A549 treated with CORT108297 at 1 μM for 4 hours (cell line): ENCODE measurements at places on chromosomes 5 and 9. TPM values are rescaled to one million over a fixed set of nuclear protein-coding genes. Genes with fewer than 3 reads are reported as not detected.

The GLT6D1 gene
- total RNA-seq = not detected in 5 replicates

The SPACA9 gene
- total RNA-seq = 4.8 to 5.2 TPM (median 5.1 TPM) in 5 replicates

The SPINK13 gene
- total RNA-seq = 0.10 TPM in 1 of 5 replicates, not detected in the others

The LAMC3 gene
- total RNA-seq = 1.4 to 2.7 TPM (median 2.1 TPM) in 5 replicates

The THOC3 gene
- total RNA-seq = 52.0 to 60.5 TPM (median 56.8 TPM) in 5 replicates

The NR5A1 gene
- total RNA-seq = 0.03 to 0.06 TPM (median 0.03 TPM) in 4 of 5 replicates, not detected in the other

The PURA gene
- 4.9 to 6.3 TPM (median 5.7 TPM) in 5 replicates for total RNA-seq

The PIK3R1 gene
- 4.6 to 6.1 TPM (median 5.9 TPM) in 5 replicates for total RNA-seq

The CEP72 gene
- total RNA-seq = 7.6 to 10.9 TPM (median 10.3 TPM) in 5 replicates

The RNF183 gene
- 0.15 TPM in 1 of 5 replicates, not detected in the others for total RNA-seq

The PCDHGA8 gene
- total RNA-seq = 0.02 to 0.08 TPM (median 0.03 TPM) in 5 replicates

The LCN9 gene
- not detected in 5 replicates for total RNA-seq

The ECM2 gene
- 0.13 to 0.30 TPM (median 0.19 TPM) in 5 replicates for total RNA-seq

The CER1 gene
- total RNA-seq = not detected in 5 replicates

The SNCB gene
- 0.65 to 1.6 TPM (median 1.1 TPM) in 5 replicates for total RNA-seq

The CATSPER3 gene
- 0.23 to 0.48 TPM (median 0.41 TPM) in 5 replicates for total RNA-seq

The TXNDC8 gene
- not detected in 5 replicates for total RNA-seq

The ARID3C gene
- total RNA-seq = 0.15 to 0.25 TPM (median 0.24 TPM) in 4 of 5 replicates, not detected in the other

The TAF11L12 gene
- total RNA-seq = 0.11 TPM in 2 of 5 replicates, not detected in the others

The OR1Q1 gene
- 0.15 TPM in 1 of 5 replicates, not detected in the others for total RNA-seq

The NEURL1B gene
- 2.5 to 3.9 TPM (median 3.3 TPM) in 5 replicates for total RNA-seq

The GMCL2 gene
- 0.02 TPM in 1 of 5 replicates, not detected in the others for total RNA-seq

The PHF24 gene
- total RNA-seq = 0.03 to 0.18 TPM (median 0.10 TPM) in 5 replicates

The PDLIM4 gene
- 0.26 to 0.80 TPM (median 0.44 TPM) in 4 of 5 replicates, not detected in the other for total RNA-seq

The UBTD2 gene
- 12.3 to 16.5 TPM (median 14.3 TPM) in 5 replicates for total RNA-seq

The RASGEF1C gene
- total RNA-seq = 0.03 to 0.22 TPM (median 0.08 TPM) in 4 of 5 replicates, not detected in the other

The PCDHGA9 gene
- 0.02 to 0.09 TPM (median 0.05 TPM) in 4 of 5 replicates, not detected in the other for total RNA-seq

The SEMA5A gene
- total RNA-seq = not detected in 5 replicates

The PDGFRB gene
- 0.10 to 0.35 TPM (median 0.30 TPM) in 5 replicates for total RNA-seq

The C9orf50 gene
- 0.10 to 0.12 TPM in 2 of 5 replicates, not detected in the others for total RNA-seq

The GPR151 gene
- total RNA-seq = not detected in 5 replicates

The CYFIP2 gene
- 16.3 to 24.1 TPM (median 21.2 TPM) in 5 replicates for total RNA-seq

The NRG2 gene
- 1.7 to 2.4 TPM (median 2.1 TPM) in 5 replicates for total RNA-seq

The STKLD1 gene
- 0.71 to 1.3 TPM (median 0.96 TPM) in 5 replicates for total RNA-seq

The C7 gene
- not detected in 5 replicates for total RNA-seq

The TMOD1 gene
- 2.3 to 2.9 TPM (median 2.5 TPM) in 5 replicates for total RNA-seq

The LMBRD2 gene
- total RNA-seq = 1.3 to 2.5 TPM (median 1.7 TPM) in 5 replicates

The FOXI1 gene
- total RNA-seq = not detected in 5 replicates

The SPATA31A1 gene
- not detected in 5 replicates for total RNA-seq

The FOXD4 gene
- 0.25 to 0.82 TPM (median 0.44 TPM) in 5 replicates for total RNA-seq

The CYLC2 gene
- total RNA-seq = not detected in 5 replicates

The UBAC1 gene
- total RNA-seq = 28.0 to 37.2 TPM (median 34.0 TPM) in 5 replicates

The CCDC171 gene
- 0.30 to 0.51 TPM (median 0.35 TPM) in 5 replicates for total RNA-seq

The ST6GALNAC4 gene
- 14.0 to 24.2 TPM (median 22.2 TPM) in 5 replicates for total RNA-seq
